SK-N-SH (cell line): ENCODE measurements at places on chromosomes 4 and X.

GRCh38 chr4:186798951-186799659 lies 75.4 kb upstream of the FAT1 start:
- DNase-seq, result no peak

DNA sequence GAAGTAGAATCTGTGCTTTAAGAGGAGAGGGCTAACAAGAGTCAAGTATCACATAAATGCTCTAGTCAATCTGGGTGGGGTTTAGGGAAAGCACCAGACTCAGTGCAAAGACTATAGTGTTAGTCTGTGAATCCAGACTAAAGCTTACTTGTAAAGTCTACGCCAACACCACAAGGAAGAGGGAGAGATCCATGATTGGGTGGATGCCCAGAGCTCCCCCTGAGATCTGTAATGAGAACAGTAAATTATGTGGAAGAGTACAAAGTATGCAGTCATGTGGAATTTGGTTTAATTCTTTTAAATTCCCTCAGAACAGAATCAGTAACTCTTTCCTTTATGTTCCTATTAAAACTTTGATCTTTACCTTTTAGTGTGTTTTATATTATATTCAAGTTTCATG lies 354.7 kb upstream of the SPANXN4 start:
- DNase-seq, result no peak

GRCh38 chr4:15897577-15897976 lies 41.0 kb downstream of the FGFBP1 start:
- DNase-seq, result no peak

- DNase-seq, result no peak
Measured at GRCh38 chr4:98318521-98318920, 57.3 kb downstream of the RAP1GDS1 start.

DNA sequence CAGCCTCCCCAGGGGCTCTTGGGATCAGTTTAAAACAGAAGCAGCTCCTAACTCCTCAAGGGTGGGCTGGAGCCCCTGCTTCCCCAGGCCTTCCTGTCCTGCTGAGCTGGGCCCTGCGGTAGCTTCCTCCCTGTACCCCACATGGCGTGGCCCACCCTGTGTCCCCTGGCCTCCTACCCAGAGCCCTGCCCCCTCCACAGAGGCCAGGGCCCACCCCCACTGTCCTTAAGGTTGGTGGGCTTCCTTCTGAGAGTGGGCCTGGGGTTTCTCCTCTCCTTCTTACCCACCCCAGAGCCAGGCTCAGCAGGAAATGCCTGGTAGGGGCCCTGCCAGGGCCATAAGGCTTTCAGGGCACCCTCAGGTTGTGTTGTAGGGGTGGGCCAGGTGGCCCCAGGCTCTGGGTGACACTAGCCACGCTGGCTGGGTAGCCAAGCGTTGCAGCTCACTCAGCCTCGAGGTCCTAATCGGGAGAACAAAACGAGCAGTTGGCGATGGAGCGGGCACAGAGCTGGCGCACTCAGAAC lies 11.6 kb downstream of the SH3BP2 start:
- no peak for DNase-seq

DNA sequence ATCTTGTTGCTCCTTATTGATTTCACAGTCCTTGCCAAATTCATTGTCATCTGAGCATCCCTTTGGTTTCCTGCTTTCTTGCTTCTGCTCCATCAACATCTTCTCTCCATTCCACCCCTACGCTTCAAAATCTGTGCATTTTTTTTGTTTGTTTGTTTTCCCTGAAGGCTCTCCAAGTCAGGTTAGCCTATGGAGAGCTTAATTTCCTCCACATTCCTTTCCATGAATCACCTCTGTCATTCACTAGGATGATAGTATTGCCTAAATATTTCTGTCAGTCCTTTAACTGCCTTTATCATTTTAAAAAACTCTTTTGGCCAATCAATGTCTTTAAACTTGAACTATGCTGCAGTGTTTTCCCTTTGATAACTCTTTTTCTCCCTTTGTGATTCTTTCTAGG lies 67.7 kb downstream of the PPARGC1A start:
- no peak for DNase-seq
